ENCODE measurements at places on chromosomes 7 and 10. TPM values are rescaled to one million over a fixed set of nuclear protein-coding genes. Genes with fewer than 3 reads are reported as not detected.

- DNase-seq, result no peak
Measured at GRCh38 chr10:105674448-105674847, 1033.4 kb downstream of the SORCS3 start.

- DNase-seq, result no peak
Measured at GRCh38 chr10:75418293-75418692, 13.1 kb upstream of the LRMDA start.

DNA sequence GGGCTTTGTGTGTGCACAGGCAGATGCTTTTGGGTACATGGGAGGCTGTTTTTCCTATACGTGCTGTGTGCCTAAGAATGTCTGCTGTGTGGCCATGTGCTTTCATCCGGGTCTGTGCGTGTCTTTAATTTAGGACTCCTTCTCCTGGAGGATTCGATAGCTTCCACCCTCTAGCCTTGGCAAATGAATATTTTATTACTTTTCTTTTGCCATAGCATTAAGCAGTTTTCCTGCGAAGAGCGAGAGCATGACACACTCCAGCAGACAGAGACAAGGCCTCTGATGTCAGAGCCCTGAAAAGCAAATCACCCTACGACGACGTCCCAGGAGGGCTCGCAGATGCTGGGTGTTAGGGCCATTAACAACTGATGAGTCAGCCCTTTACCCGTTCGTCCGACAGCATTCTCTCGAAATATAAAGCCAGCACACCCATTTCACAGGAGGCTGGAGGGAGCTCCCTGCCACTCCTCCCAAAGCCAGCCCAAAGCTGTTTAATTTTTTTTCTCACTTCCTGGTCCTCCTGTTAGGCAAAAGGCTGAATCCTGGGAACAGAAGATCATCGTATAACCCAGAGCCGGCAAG lies 311.3 kb upstream of the ZMIZ1 start:
- no peak for DNase-seq

DNA sequence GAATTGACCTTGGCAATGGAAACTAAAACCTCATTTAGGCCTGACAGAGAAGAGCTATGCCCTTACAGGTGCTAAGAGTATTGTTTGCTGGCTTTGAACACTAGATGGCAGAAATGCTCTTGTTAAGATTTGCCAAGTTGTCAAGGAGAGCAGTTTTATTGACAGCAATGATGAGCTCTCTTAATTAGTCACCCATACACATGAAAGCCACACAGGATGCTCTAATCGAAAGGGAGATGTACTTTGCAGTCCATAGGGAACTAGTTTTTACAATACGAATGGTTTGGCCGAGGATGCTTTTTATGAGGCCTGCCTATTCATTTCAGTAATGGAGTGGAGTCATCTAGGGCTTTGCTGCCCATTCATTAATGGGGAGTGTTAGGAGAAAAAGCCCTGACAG lies 45.4 kb upstream of the MBL2 start:
- no peak for DNase-seq

DNA sequence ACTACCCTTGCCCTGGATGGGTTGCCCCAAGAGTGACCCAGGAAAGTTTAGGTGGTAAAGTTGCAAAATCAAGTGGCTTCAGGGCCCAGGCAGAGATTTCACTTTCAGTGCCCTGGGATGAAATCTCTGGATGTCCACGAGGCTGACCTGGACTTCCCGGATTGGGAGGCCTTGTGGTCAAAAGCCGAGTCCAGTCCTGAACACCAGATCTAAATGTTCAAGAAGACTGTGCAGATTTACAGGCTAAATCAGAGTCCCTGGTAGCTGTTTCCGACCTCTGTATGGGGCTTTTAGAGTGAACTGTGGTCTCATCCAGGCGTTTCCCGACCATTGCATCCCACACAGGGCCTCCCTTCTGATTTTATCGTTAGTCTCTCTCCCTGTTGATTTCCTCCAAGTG lies 95.3 kb downstream of the WDR11 start:
- no peak for DNase-seq

- no peak for DNase-seq
Measured at GRCh38 chr7:157711353-157711888, 374.6 kb downstream of the DNAJB6 start.

DNA sequence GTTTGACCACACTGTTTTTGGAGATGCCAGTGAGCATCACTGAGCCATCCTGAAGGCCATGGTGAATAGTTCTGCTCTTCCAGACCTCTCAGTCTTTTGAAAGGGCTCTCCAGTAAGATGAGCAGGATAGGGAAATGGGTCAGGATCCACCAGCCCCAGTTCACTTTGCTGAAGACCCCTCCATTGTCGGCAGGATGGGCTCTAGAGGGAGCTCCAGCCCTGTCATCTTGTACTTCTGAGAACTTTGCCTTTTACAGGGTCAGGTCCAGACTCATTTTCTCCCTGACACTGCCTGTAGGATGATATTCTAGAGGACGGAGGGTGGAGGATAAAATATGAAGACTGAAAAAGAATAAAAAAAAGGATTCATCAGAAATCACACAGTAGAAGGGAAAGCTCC lies 13.1 kb downstream of the LHFPL3 start:
- no peak for DNase-seq

- no peak for DNase-seq
Measured at GRCh38 chr10:26095781-26096180, 120.8 kb upstream of the GAD2 start.

GRCh38 chr7:134901389-134902020 lies 84.8 kb upstream of the AGBL3 start:
- DNase-seq, result no peak

DNA sequence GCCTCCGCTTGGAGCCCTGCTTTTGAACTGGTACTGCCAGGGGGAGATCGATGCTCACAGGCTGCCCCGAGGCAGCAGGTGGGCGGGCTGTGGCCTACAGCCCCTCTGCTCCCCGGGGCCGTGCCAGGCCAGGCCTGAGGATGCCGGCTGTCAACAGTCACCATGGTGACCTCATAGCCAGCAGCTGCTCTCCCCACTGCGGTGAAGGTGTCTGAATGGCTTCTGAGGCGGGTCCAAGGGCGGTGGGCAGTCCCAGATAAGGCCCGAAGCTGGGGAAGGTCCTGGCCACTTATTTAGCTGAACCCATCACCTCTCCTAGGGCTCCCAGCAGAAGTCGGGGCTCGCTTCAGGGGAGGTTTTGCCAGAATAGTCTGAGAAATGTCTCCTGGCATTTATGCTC lies 179.3 kb downstream of the ARHGAP12 start:
- DNase-seq, result no peak

DNA sequence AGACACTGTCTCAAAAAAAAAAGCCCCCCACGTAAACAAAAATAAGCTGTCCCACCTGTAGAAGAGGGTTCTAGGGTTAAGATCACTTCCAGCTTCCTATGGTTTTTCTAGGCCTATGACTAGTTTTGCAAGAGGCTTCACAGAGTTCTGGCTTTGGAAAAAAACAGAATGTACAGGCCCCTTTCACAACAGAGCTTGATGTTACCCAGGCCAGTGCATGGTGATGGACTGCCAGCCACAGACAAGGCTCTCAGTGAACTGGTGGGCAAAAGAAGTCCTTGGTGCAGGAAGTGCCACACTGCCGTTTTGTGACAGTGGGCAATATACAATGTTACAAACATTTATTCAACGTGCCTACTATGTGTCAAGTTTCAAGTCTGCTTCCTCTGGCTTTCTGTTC lies 18.3 kb upstream of the EFCAB10 start:
- no peak for DNase-seq

- no peak for DNase-seq
Measured at GRCh38 chr7:111232249-111233084, 141.5 kb downstream of the LRRN3 start.

- no peak for DNase-seq
Measured at GRCh38 chr7:147818317-147818716, 772.2 kb upstream of the C7orf33 start.

DNA sequence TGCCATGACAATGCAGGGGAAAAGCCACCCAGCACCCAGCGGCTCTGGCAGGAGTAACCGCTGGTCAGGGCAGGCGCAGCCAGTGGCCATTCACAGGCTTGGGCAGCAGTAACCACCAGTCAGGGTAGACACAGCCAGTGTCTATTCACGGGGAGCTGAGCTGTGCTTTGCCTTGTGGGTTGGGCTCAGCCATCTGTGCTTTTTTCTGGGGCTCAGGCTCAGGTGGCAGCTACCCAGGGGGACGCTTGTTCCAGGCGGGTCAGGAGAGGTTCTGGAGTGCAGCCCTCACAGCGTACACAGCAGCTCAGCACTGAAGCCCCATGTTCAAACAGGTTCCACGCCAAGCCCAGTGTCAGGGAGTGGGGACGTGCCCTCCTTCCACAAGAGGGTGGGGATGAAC lies 28.5 kb downstream of the FOXL3 start:
- DNase-seq, result no peak

DNA sequence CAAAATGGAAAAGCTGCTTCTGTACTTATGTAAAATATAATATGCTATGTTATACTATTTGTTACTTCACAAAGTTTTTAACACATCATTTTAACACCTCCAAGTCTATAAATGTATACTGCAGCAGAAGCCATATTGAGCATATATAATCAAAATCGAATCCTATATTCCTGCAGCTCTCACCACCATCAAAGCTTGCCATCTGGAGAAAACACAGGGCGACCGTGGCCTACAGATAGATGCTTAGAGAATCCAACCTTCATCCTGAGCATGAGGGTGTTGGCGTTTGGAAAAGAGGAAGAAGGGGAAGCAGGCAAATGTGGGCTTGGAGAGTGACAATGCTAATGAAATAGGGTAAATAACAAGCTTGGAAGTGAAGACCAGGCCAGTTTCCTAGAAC lies 258.8 kb upstream of the IMMP2L start:
- DNase-seq, result no peak

DNA sequence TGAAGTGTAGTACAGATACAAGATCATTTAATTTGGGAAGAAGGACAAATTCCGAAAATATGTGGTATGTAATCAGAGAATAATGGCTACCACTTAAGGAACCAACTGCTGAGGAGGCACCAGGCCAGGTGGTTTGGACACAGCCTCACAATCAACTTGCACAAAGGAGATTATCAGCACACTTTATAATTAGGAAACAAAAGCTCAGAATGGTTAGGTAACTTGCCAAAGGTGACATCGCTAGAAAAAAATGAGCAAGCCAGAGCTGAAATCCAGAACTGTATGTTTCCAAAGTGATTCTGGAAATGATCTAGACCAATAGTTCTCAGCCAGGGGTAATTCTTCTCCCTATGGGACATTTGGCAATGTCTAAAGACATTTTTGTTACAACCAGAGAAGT lies 36.6 kb downstream of the ERCC6 start:
- no peak for DNase-seq

GRCh38 chr10:27646194-27646593 lies 99.4 kb downstream of the MKX start:
- DNase-seq, result no peak

DNA sequence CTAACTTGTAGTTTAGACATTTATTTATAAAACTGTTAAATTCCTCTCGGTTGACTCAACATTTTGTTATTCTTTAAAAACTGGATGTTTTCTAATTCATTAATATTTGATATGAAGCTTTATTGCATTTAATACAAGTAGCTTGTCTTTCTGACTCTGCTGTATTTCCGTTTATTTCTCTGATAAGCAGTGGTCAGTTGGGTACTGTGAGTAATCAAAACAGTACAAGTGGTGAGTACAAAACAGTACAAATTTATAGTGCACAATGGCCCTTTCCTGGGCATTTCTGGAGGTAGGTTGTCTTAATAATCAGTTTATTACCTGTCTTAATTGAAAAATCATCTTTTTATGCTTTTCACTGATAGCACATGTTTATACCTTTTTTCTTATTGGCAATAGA lies 182.7 kb downstream of the CCSER2 start:
- DNase-seq, result no peak

DNA sequence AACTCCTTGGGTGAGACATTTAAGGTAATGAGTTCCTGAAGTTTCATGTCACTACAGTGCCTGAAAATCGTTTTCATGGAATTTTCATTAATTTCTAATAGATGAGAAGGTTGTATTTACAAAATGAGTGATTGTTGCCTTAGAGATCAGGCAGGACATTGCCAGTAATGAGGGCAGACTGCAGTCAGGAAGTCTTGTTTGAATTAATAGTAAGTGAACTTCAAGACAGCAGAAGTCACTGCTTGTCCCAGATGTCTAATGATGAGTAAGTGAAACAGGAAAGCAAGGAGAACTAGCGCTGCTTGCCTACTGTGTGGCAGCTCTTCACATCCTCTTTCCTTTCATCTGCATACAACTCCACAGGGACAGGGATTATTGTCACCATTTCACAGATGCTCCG lies 237.4 kb downstream of the BAMBI start:
- no peak for DNase-seq

DNA sequence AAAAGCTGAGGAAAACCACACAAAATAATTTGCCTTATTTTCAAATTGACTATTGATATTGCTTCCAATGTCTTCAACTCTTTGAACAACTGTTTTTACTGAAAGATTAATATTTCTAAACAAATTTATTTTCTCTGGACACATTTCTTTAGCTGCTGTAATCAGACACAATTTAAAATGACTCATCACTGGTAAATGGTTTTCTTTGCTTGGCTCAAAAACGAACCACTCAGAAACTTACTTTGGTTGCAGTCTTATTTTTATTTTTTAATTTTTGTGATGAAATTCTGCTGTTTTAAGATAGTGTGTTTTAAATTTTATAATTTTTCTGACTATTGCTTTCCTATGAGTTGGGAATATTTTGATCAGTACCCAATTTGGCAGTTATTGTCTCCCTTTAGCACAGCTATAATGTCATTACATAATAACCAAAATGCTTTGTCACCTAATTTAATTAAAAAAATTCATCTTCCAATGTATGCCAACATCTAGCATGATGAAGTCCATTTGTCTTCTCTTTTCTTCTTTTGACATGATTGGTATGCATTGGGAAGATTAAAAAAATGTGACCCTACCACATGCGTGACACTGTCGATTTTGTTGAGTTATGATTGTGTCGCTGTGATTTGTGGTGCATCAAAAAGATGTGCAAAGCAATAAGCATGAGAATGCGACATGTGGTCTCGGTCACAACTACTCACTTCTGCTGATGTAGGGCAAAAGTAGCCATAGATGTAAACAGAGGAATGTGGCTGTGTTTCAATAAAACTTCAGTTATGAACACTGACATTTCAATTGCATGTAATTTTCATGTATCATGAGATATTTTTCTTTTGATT lies 222.3 kb downstream of the SUGCT start:
- no peak for DNase-seq

GRCh38 chr10:42986633-42987032 lies 90.2 kb upstream of the RET start:
- DNase-seq, result no peak

DNA sequence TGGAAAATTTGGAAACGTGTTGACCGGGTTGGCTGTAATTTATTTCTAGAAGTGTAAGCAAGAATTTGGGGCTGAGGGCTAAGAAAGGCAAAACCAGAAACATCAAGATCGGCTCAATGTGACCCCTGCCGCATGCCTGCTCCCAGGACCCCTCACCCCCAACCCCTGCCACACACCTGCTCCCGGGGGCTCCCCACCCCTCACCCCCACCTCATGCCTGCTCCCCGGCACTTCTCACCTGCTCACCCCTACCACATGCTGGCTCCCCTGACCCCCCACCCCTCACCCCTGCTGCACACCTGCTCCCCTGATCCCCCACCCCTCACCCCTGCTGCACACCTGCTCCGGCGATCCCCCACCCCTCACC lies 19.0 kb upstream of the CFAP46 start:
- DNase-seq, result no peak

TMEM196 gene
- total RNA-seq, result not detected

DPP6 gene
- total RNA-seq, result not detected

WASHC2A gene
- total RNA-seq, result 27.0 TPM

SEPHS1 gene
- 44.7 TPM for total RNA-seq

VENTX gene
- total RNA-seq, result 0.21 TPM

SCART1 gene
- total RNA-seq, result 3.3 TPM

SLC26A5 gene
- not detected for total RNA-seq

WEE2 gene
- total RNA-seq, result not detected

HTR7 gene
- total RNA-seq, result 0.09 TPM

TRIM50 gene
- total RNA-seq, result not detected

TMEM176B gene
- total RNA-seq, result not detected

LBX1 gene
- not detected for total RNA-seq

Measured in activated T-cell treated with anti-CD3 and anti-CD28 coated beads, Interleukin-2, amount 50 U/mL, for 72 hours (primary cell).